ENCODE measurements at places on chromosomes 7 and 10. TPM values are rescaled to one million over a fixed set of nuclear protein-coding genes. Genes with fewer than 3 reads are reported as not detected.

SFXN3 gene
- 40.8 TPM for total RNA-seq

INHBA gene
- 0.21 TPM for total RNA-seq

FFAR4 gene
- total RNA-seq = 0.13 TPM

MICALL2 gene
- total RNA-seq = 20.7 TPM

VAX1 gene
- 1.5 TPM for total RNA-seq

CCZ1B gene
- total RNA-seq = 41.9 TPM

TDRD1 gene
- total RNA-seq = not detected

ZNF425 gene
- 1.3 TPM for total RNA-seq

TMEM178B gene
- total RNA-seq = 1.3 TPM

TMEM225B gene
- total RNA-seq = 1.1 TPM

TSPAN33 gene
- total RNA-seq = 4.6 TPM

C10orf62 gene
- total RNA-seq = not detected

GIMAP1 gene
- total RNA-seq = not detected

HTRA1 gene
- 55.6 TPM for total RNA-seq

PDLIM1 gene
- 312 TPM for total RNA-seq

CXCL12 gene
- total RNA-seq = 0.14 TPM

OR2A42 gene
- not detected for total RNA-seq

FRMD4A gene
- total RNA-seq = 3.0 TPM

RBM20 gene
- total RNA-seq = 4.3 TPM

KLLN gene
- 0.68 TPM for total RNA-seq

PTPN12 gene
- total RNA-seq = 84.6 TPM

CLIP2 gene
- 12.6 TPM for total RNA-seq

IDI2 gene
- total RNA-seq = not detected

AKR1C3 gene
- 1,052 TPM for total RNA-seq

TCERG1L gene
- not detected for total RNA-seq

GBX1 gene
- total RNA-seq = 0.09 TPM

HOXA4 gene
- 1.6 TPM for total RNA-seq

LRGUK gene
- total RNA-seq = 0.48 TPM

LRMDA gene
- 3.4 TPM for total RNA-seq

SPDYE3 gene
- not detected for total RNA-seq

RELN gene
- 0.04 TPM for total RNA-seq

FKBP14 gene
- 10.3 TPM for total RNA-seq

EN2 gene
- total RNA-seq = 0.90 TPM

ANKRD26 gene
- total RNA-seq = 2.9 TPM

IGF2BP3 gene
- total RNA-seq = 29.7 TPM

GNAI1 gene
- 27.2 TPM for total RNA-seq

FEZF1 gene
- total RNA-seq = not detected
